ENCODE measurements at places on chromosomes 2 and 18.
A peak's percentile ranks its signal among the peaks of the same experiment; 100 is the strongest.

DNA sequence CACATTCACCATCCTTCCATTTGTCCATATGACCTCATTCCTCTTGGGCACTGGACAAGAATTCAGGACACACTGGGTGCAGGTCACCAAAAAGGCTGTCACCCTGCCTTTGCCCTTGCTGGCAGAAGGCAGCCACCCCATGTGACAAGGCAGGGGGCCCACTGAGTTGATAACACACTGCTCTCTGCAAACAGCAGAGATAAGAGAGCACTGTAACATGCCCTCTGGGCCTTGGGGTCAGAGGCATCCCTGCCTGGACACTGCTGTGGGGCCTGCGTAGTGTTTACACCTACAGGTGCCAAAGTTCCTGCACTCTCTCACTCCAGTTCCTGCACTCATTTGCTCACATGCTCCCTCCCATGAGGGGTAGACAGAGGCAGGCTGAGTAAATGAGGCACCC, 344.7 kb upstream of the TCF4 start:
- DNase-seq = no peak

- peak; percentile 35 for DNase-seq
These were observed 2.1 kb downstream of the CNTNAP5 start for GRCh38 chr2:124027182-124027581.

DNA sequence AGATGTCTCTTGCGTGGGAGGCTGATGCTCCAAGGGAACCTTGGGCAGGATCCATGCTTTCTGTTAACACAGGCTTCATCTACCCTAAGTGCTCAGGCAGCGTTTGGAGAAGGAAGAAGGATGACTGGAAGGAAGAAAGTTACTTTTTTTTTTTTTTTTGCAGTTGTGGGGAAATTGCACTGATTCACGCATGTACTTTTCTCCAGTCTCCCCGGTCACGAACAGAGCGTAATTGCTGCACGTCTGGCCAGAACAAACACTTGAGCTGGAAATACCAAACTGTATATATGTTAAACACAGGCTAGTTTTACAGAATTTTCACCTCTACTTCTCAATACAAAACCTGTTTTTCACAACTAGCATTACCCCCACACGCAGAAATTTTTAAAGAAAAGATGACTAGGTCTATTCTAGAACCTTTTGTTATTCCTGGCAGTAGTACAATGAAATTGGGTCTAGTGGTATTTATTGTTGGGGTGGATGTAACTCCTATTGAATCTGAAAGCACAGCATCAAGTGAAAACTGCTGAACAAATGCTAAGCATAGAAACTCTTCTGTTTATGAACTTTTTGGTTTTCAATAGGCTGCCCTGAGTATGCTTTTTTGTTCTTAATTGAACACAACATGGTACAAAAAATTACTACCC, 9.3 kb upstream of the SCYGR5 start:
- peak; percentile 56 for DNase-seq

DNA sequence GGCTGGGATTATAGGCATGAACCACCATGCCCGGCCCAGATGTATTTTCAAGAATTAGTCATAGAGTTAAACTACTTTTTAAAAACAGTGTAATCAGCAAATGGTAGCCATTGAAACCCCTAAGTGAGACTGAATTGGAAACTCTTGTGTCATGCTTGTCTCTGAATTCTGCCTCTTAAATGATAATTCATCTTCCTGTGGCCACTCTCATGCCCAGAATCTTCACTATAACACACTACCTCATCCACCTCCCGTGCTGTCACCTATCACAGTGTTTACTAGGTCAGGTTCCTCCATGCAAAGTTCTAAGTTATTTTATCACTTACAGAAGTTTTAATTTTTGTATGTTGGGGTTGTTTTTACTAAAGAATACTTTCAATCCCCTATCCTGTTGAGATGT, 197.5 kb downstream of the PHLPP1 start:
- DNase-seq = no peak

DNA sequence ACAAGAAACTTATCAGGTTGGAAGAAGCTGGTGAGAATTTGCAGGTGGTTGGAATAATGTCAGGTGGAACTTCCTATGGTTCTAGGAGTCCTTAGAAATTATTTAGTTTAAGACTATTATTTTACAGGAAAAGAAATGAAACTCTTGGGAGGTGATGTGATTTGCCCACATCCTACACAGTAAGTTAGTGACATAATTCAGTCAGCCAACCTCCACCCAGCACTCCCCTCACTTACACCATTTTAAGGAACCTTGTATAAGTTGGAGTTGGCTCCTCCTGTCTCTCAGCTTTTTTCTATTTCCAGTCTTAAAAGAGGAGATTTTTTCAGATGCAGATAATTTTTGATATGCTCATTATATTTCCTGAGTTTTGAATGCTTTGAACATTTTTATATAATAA, 86.4 kb downstream of the SKA1 start:
- no peak for DNase-seq

- peak; percentile 53 for DNase-seq
These were observed 38.5 kb downstream of the PNO1 start for GRCh38 chr2:68196120-68196716.

GRCh38 chr2:160208655-160209515, 8.8 kb upstream of the ITGB6 start:
- DNase-seq = no peak

- DNase-seq = peak; percentile 96
These were observed 16.1 kb upstream of the CREB1 start for GRCh38 chr2:207513551-207514257.

DNA sequence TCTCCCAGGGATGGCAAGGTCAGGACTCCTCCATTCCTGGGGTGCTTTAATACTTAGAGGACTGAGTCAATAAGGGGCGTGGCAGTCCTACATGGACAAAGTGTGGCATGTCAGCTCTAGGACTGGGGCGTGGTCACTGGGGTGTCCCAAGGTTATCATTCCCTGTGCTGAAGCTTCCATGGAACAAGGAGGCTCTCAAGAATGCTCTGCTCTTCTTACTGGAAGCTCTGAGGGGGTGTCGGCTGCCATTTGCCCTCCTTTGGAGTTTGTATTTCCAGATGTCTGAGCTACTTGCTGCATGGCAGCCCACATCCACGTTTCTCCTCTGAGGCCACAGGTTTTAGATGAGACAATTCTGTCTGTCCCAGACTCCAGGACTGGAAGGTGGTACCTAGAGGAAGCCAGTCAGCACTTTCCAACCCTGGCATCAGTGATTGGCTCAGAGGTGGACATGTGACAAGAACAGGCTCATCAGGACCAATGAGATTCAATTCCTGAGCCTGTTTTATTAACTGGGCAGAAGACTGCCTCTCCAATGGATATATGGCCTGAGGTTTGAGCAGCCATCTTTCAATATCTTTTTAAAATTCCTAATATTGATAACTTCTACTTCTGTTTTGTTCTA, 128.9 kb upstream of the ARL4C start:
- no peak for DNase-seq

GRCh38 chr2:54724560-54725342, 1.3 kb downstream of the EML6 start:
- DNase-seq = no peak

GRCh38 chr2:205640716-205641115, 41.6 kb upstream of the NRP2 start:
- DNase-seq = no peak

DNA sequence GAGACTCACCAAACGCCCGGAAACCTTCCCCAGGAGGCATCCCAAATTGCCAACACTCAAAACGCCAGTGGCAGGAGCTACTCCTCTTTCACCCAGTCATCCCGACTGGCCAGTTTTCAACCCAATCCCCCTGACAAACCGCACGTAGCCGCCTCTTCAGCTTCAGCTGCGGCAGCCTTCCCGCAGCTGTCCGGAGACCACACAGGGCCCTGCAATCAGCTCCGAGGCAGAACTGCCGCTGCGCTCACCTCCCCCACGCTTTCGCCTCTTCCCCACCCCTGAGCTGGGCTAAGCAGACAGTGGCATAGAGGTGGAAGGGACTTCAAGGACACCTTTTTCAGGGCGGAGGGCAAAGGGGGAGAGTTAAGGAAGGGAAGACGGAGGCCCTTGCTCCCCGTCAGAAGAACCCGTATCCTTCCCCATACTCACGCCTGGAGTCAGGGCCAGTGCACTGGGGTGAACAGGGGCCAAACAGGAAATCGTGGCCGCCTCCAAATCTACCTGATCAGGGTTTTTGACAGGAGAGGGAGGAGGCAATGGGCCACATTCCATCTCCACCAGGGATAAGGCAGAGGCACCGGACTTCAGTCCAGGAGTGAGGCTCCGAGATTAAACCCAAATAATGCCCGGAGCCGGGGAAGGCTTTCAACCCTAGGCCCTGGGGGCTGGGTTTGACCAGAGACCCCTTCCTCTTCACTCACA, 16.9 kb downstream of the CYP26B1 start:
- DNase-seq = no peak

- DNase-seq = no peak
These were observed 16.2 kb downstream of the EML4 start for GRCh38 chr2:42185220-42185921.

GRCh38 chr2:237120916-237121315, 35.2 kb downstream of the COPS8 start:
- DNase-seq = no peak

- no peak for DNase-seq
These were observed 653.8 kb downstream of the BCL11A start for GRCh38 chr2:59899692-59900091.

DNA sequence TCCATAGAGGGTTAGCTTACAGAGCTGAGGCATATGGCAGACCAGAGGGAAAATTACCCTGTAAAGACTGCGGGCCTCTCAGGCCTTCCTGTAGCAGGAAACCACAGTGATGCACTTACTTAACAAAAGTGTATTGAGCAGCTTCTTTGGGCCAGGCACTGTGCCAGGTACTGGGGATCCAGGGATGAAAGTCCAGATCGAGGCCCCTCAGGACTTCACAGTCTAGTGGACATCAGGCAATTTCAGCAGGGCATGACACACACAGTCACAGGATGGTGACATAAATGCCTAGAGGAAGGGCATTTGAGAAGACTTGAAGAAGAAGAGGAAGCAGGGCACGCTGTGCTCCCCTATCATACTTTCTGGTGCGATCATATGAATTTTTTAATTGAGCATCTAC, 71.7 kb downstream of the MARCO start:
- no peak for DNase-seq

DNA sequence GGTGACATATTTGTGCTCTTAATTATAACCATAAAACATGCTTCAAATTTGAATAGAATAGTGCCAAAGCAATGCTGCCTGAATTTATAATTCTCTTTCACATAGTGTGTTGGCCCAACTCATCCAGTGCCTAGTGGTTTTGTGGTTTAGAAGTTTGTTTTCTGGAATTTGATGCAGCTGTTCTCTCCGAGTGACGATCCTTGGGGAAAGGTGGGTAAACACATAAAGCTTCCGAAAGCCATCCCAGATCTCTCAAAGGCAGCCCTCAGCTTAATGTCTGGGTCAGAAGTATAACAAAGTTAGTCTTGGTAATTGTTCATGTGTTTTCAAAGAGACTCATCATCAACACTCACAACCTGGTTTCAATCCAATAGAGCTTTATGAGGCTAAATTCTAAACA, 235.6 kb upstream of the CDH2 start:
- DNase-seq = peak; percentile 53

- DNase-seq = no peak
These were observed 15.8 kb upstream of the BOD1L2 start for GRCh38 chr18:57131101-57131500.

- DNase-seq = no peak
These were observed 13.0 kb downstream of the C2orf74 start for GRCh38 chr2:61175036-61175435.

- no peak for DNase-seq
These were observed 104.3 kb upstream of the PXDN start for GRCh38 chr2:1848599-1848995.

DNA sequence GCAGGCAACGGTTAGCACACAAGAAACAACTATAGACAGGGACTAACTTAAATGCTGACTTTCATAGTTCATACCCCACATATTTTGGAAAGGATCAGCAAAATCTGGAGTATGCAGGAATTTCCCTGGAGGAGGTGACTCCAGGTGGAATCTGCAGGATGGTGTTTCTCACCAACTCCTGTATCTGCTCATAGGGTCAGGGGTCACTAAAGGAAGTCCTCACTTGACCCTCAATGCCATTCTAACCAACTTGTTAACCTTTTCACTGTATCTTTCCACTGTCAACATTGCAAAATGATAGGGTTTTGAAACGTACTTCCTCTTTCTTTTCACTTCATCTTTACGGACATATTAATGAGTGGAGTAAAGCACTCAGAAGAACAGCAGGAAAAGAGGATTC, 207.0 kb upstream of the CXCR4 start:
- no peak for DNase-seq

GRCh38 chr2:180077295-180077906, 70.3 kb upstream of the CWC22 start:
- DNase-seq = peak; percentile 55

DNA sequence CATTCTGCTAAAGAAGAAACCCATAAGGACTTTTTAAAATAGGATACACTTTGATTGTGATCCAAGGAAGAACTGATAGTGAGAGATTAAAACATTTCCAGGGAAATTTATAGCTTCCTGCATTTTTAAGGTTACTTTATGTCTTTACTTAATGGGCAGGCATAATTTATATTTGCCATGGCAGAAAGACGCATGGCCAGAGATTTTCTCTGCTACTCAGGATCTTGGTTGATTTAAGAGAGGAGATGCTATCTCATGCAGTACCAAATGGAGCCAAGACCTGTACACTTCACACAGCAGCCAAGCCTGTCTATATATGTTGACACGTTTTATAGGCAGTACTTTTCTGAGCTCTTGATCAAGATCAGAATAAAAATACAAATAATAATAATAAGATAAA, 60.9 kb upstream of the NT5C1B start:
- DNase-seq = no peak

- no peak for DNase-seq
These were observed 844 bp upstream of the CPS1 start for GRCh38 chr2:210555555-210555954.

GRCh38 chr2:182897137-182897536, 30.7 kb upstream of the FRZB start:
- peak; percentile 73 for DNase-seq

- no peak for DNase-seq
These were observed 103.8 kb upstream of the CDC42EP3 start for GRCh38 chr2:37774976-37775907.

DNA sequence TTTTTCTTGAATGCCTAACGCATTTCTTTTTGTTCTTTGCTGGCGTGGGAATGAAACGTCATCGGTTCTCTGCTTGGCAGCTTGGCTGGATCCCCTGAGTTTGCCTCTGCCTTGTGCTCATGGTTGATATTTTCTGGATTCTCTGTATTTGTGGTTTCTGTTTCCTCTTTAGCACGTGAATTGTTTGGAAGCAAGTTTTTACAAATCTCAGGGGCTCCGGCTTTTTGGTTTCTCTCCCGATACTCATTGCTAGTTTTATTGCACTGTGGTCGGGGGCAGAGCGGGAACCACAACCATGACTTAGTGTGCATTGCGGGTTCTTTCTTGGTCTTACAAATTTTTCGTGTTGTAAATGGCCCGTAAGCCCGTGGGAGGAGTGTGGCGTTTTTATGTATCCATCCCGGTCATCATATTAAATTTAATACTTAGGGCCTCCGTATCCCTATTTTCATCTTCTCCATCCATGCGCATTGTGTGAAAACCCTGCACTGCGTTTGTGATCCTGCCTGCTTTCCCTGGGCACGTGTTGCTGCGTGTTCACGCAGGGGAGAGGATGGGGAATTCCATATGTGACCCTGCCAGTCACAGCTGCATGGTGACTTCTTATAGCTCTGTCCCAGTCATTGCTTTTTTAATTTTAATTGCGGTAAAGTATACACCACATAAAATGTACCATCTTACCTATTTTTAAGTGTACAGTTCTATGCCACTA, 9.4 kb downstream of the RAMP1 start:
- peak; percentile 58 for DNase-seq

GRCh38 chr18:24200494-24201290, 61.8 kb downstream of the CABYR start:
- no peak for DNase-seq

GRCh38 chr2:27587025-27587424, 4.2 kb downstream of the ZNF512 start:
- DNase-seq = no peak
